ENCODE measurements at places on chromosomes 13 and 19.

DNA sequence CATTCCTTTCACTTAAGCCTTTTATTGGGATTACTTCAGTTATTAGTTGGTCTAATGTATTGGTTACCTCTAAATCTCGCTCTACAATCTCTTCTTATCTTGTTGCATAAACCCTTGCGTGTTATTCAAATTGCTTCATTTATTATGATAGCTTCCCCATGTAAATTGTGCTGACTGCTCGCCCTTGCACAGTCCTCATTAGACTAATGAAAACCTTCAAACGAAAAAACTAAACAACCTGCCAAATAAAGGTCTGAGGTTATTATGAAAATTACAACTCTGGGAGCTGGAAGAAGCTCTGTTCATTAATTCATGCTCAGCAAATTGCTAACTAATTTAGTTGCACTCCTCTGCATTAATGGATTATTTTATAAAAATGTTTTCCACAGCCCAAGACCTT is 320.1 kb downstream of the DACH1 start:
- no peak for DNase-seq

- DNase-seq: no peak
These were observed 269.1 kb upstream of the EDNRB start for GRCh38 chr13:78187781-78188180.

DNA sequence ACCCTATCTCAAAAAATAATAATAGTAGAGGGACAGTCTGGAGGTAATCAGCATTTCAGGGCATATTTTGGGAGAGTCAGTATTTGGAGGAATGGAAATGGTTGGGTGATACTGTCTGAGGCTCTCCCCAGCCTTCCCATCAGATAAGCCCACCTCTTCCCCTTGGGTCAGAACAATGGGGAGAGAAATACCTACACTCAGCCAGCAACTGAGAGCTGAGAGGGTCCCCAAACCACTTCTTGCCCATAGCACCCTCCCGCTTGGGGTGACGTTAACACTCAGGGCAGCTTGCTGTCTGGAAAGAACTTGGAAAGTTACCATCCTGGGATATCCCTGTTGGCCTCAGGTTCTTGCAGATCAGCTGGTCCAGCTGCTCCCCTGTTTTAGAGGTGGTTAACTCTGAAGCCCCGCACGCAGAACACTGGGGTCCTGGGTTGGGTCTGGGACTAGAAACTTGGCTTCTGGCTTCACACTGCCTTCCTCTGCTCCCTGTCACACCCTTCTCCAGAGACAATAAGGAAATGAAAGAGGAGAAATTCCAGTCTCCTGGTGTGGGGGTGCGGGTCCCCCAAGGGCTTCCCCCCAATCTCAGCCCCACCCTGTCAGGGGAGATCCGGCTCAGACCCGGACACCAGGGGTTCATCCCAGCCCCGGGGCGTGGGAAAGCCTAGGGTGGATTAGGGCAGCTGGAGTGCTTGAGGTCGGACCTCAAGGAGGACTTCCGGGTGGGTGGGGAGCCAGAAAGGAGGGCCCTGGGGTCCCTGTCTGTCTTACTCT is 2.5 kb downstream of the FOXA3 start:
- DNase-seq: no peak

DNA sequence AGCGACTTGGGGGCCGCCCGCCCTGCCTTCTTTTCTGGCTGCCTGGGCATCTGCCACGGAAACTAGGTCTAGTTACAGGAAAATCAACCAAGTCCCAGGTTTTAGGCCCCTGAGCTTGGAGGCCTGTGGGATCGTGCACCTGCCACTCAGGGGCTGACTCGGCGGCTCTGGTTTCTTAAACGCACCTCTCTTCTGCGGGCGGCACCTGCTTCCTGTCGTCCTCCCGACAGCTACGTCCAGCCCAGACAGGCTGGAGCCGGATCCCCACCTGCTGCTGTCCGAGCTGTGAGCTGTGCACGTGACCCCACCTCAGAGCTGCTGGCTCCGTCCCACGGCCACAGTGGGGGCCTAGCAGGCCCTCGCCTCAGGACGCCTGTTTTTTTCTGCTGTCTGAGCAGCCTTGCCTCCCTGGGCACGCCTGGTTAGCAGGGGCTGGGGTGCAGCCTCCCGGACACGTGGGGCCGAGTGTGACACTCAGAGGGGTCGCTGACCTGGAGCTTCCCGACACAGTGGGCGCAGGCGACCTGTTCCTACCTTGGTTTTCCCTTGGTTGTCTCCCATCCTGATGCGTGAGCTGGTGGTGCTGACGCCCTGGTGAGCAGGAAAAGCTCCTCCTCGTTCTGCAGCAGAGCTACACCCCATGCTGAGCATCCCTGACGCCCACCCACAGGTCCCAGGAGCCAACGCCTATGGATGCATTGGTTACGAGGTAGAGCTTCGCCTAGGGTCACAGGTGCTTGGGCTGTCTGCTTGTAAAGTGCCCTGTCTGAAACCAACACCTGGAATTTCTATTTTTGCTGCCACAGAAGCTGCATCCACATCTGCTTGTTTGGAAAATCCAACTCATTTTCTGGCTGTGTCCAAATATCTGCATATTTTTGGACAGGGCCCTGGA is 17.5 kb downstream of the TMEM255B start:
- DNase-seq: no peak

GRCh38 chr13:44278166-44278565 is 95.5 kb upstream of the SERP2 start:
- no peak for DNase-seq

- DNase-seq: no peak
These were observed 595 bp upstream of the RAB20 start for GRCh38 chr13:110562036-110562597.
